ENCODE measurements at places on chromosomes 4 and X.

DNA sequence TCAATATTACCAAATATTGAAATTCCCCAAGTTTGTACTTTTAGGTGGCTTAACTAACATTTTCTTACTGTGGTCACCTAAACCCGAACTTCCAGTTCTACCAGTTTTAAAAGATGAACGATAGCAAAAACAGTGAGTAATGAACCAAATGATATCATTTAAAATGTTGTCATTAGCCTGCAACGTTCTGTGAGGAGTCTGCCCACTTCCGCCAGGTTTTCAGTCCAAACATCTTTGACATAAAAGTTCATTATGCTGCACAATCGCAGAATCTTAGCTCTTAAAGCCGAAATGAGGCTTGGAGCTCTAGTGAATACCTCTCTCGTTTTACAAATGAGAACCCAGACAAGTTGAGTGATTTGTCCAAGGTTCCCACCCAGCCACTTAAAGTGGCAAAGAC lies 762 bp downstream of the PIGA start:
- no peak for DNase-seq

DNA sequence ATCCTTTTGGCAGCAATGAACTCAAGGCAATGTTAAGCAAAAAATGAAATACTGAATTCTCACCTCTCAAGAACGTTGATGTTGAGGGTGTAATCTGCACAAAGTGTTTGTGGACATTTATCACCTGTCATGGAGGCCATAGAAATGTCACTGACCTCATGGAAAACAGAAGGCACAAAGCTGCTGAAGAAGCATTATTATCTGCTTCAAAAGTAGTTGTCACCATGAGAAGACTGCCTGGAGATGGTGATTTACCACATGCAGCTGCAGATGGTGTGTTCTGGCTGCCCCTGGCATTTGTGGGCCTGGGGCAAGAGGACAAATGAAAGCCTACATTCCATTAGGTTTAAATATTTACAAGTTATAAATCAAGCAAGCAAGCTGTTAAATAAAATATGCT lies 116.8 kb upstream of the RPS6KA3 start:
- no peak for DNase-seq

- no peak for DNase-seq
These were observed 40.9 kb downstream of the EGF start for GRCh38 chr4:109953556-109953955.

GRCh38 chrX:130114141-130114588 lies 3.9 kb upstream of the ELF4 start:
- DNase-seq, result no peak

- no peak for DNase-seq
These were observed 2.9 kb upstream of the SPRY1 start for GRCh38 chr4:123393721-123394120.

- no peak for DNase-seq
These were observed 62.8 kb downstream of the SNX25 start for GRCh38 chr4:185272245-185272644.

DNA sequence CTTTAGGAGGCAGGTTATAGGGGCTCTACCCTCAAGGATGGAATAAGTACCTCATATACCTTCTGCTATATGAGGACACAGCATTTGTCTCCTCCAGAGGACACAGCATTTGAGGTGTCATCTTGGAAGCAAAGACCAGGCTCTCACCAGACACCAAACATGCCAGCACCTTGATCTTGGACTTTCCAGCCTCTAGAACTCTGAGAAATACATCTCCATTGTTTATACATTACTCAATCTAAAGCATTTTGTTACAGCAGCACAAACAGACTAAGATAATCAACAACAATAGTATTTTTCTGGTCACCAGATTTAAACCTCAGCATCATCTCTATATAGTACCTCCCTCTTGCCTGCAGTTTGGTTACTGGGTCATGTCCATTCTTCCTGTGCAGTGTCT lies 237.5 kb upstream of the KLF3 start:
- no peak for DNase-seq

DNA sequence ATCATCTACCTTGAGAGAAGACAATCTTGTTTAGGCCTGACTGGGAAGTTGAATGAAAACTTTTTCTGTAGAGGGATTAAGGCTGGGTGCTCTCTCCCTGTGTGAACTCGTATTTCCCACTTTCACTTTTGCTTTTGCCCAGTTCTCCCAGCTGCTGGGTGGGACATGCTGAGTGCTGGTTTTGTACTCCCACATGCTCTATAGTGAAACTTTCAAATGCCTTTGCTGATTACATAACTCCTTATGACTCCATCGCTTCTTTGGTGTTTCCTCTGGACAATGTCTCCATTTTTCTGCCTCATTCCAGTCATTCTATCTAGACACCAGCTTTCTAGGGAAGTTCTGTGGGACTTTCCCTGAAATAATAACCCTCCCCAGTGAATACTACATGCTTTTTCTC lies 100.5 kb downstream of the CLNK start:
- DNase-seq, result no peak

DNA sequence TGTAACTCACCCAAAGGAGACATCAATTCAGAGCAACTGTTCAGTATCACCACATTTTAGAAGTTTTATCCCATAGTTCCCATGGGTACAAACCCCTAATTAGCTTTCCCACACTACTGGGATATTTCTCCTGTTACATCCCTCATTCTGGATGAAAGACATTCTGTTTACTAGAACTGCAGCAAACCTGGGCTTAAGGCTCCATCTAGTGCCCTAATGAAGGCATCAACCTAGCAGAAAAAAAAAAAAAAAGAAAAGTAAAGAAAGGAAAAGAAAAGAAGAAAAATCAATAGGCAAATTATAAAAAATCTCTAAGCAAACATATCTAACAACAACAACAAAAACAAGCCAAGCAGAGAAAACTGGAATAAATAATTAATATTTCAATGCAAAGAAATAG lies 133.7 kb upstream of the CPXCR1 start:
- DNase-seq, result no peak

GRCh38 chr4:59973492-59973891 lies 1226.6 kb upstream of the ADGRL3 start:
- no peak for DNase-seq

DNA sequence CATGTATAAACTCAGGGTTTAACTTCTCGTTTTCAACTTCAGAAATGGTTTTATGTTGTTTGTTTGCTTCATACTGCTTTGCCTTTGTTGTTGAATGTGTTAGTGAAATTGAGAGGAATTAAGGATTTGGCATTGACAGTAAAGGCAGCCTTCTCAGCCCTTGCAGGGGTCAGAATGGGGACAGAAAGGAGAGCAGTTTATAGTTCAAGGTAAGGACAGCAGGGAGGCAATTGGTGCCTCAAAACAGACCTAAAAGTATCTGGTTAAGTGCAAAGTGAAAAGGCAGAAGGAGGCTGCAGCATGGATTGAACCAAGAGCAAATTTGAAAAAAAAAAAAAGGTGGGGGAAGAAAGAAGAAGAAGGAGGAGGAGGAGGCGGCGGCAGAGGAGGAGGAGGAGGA lies 835.0 kb upstream of the ADGRL3 start:
- DNase-seq, result no peak

- DNase-seq, result no peak
These were observed 59.8 kb downstream of the MRPL1 start for GRCh38 chr4:77922158-77923094.
